ENCODE measurements at places on chromosomes 6 and 20. TPM values are rescaled to one million over a fixed set of nuclear protein-coding genes. Genes with fewer than 3 reads are reported as not detected.
A peak's percentile ranks its signal among the peaks of the same experiment; 100 is the strongest.

DNA sequence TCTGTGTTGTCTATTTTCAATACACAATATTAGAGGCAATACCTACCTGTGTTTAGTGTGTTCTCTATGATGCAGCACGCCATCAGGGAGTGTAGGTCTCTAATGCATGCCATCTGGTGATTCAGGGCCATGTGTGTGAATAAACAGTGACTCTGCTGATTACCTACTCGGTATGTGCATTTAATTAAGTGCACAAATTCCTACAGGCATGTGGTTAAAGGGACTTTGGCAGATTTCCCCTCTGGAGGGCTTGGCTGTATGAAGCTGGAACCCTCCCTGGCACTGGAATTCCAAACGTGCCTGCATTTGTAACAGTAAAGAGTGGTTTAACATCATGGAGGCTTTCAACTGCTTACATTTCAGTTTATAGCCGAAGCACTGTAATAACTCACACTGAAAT is 401.5 kb upstream of the SASH1 start:
- DNase-seq: no peak

The PDYN gene
- not detected for total RNA-seq

DNA sequence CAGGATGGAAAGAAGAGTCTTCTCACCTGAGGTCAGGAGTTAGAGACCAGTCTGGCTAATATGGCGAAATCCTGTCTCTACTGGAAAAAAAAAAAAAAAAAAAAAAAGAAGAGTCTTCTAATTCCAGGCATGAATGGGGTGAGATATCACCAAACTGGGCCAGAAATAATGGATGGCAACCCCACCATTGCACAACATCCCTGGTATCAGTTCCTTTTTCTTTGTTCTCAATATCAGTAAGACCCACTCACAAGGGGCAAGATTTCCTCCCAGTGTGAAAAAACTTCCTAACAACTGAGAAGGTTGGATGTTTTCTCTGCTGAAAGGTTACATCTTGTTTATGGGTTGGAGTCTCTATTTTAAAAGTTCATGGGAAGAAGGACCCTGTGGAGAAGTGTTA is 23.6 kb upstream of the NR2E1 start:
- DNase-seq: no peak

DNA sequence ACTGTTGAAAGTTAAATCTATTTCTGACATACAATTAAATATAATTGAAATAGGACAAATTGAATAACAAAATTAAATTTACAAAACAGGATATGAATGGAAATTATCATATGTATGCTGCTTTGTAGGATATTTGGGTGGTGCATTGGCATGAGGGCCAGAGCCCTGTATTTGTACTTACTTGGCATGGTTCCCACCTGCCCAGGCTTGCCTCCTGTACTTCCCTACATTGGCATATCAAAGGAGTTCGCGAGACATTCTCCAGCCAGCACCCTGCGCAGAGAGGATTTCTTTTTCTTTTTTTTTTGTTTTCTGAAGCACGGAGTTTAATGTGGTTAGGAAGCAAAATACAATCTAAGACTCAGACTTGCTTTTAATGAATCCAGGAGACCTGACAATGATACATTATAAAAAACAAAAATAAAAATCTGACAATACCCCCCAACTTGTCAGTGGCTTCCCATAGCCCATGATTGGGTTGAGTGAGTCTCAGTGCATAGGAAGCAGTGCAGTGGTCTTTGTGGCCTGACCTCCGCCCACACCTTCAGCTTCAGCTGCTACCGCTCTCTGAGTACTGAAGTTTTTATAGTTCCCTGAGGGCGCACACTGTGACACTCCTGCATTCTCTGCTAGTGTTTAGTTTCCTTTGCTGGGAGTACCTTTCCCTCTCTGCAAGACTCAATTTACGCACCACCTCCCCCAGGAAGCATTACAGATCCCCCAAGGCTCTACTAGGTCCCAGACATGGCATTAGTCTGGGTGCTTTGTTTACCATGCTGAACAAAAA is 440.8 kb downstream of the UTRN start:
- no peak for DNase-seq

DNA sequence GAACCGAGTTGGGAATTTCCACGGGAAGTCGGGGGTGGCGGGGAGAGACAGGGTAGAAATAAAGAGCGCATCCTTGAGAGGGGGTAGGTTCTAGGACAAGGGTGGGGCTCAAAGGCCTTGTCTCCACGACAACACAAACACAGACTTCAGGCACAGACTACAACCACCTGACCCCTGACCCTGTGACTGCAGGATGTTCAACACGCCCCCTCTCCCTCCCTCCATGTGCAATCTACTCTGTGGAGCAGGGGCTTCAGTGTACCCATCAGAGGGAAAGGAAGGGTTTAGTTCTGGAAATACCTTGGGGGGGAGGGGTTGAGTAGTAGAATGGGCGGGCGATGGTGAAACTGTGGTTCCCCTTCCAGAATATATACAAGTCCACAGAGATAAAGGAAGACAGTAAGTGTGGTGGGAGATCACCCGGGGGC is 651 bp upstream of the TAPBP start:
- DNase-seq: peak; percentile 52

GRCh38 chr20:25023356-25023755 is 30.8 kb upstream of the APMAP start:
- no peak for DNase-seq

DNA sequence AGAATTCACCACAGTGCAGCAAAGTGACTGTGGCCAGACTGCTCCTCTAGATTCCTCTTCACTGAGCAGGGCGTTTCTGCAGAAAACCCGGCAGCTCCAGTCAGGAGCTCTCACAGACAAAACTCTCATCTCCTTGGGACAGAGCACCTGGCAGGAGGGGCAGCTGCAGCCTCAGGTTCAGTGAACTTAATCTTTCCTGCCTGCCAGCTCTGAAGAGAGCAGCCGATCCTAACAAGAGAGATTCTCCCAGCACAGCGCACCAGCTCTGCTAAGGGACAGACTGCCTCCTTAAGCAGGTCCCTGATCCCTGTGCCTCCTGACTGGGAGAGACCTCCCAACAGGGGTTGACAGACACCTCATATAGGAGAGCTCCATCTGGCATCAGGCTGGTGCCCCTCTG is 1065.5 kb downstream of the GRIK2 start:
- DNase-seq: no peak

- DNase-seq: no peak
Observed at GRCh38 chr6:137736048-137736818, 130.8 kb upstream of the TNFAIP3 start.

GRCh38 chr20:24359321-24360027 is 110.0 kb upstream of the SYNDIG1 start:
- DNase-seq: no peak

The CST7 gene
- 0.86 TPM for total RNA-seq

GRCh38 chr20:53084408-53084997 is 112.3 kb downstream of the TSHZ2 start:
- DNase-seq: no peak

The XKR7 gene
- total RNA-seq: 0.12 TPM

The SYNDIG1 gene
- total RNA-seq: not detected

GRCh38 chr20:48957533-48957932 is 36.0 kb downstream of the ARFGEF2 start:
- DNase-seq: no peak

DNA sequence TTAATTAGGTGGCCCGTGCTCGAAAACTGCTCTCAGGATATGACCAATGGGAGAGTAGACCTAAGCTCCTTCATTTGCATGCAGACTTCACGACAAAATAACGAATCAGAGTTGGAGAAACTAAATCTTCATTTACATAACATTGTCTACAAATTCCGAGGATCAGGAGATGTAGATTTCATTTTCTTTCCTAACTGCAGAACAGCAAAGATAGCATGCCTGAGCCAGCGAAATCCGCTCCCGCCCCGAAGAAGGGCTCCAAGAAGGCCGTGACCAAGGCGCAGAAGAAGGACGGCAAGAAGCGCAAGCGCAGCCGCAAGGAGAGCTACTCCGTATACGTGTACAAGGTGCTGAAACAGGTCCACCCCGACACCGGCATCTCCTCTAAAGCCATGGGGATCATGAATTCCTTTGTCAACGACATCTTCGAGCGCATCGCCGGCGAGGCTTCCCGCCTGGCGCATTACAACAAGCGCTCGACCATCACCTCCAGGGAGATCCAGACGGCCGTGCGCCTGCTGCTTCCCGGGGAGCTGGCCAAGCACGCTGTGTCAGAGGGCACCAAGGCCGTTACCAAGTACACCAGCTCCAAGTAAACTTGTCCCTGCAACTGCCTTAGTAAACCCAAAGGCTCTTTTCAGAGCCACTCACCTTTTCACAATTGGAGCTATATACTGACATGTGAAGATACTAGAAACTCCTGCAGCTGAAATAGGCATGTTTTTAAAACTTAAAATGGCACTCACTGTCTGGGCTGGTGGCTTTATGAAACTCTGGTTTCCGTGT is 96.5 kb downstream of the HFE start:
- peak; percentile 60 for DNase-seq

DNA sequence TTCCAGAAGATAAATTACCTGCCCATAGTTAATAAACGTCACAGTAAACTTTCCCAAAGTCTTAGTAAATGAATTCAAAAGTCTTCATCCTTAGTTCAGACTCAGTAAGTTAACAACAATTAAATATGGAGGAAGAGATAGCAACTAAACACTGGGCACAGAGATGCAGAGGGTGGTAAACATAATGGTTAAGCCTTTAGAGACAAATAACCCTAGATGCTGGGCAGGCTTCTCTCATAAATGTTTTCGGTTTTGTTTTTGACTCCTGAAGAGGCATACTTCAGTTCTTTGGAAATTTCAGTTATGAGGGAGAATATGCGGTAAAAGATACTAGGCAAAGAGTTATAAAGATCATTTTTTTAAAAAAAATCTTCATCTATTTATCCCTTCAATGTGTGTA is 369.8 kb downstream of the FRK start:
- DNase-seq: no peak

DNA sequence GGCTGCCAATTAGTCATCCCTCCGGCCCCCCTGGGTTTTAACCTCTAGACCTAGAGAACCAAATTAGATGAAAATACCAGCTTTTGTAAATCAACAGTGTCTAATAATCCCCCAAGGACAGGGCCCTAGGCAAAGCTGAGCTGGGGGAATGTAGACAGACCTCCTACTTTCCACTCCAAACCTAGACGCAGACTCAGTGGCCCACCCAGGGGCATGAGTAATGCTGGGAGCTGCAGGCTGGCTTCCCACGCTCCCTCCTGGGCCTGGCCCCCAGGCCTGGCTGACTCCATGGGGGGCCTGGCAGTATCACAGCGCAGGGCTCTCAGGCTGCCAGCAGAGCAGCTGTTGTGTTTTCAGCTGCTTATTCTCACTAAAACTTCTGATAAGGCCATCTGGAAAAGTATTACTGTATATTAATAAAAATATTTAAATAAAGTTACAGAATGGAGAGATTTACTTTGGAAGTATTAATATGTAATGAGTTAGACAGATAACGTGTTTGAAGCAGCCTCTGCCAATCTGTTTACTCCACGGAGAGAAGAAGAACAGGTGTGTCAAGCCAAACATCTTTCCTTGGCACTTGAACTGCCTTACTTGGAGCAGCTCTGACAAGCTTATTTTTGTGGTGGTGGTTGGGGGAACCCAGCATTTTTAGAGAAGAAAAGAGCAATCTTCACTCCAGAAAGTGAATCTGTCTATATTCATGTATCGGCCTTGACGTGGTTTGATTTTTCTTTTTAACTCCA is 144.0 kb upstream of the AGPAT4 start:
- no peak for DNase-seq

GRCh38 chr6:37874726-37875125 is 55.2 kb downstream of the ZFAND3 start:
- DNase-seq: no peak

DNA sequence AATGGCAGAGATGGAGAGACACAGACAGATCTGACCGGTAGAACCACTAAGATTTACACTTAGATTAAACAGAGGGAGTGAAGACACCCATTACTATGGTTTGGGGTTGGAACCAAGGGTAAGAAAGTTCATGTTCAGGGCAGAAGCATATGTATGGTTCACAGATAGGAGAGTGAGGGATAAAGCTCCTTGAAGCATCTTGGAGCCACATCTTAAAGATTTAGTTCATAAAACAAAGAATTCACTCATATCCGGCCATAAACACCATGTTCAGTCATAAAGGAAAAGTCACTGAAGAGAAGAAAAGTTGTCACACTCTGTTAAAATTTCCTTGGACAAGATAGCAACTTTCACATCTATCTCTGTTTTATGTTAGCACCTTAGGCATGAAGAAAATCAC is 18.0 kb downstream of the STX7 start:
- DNase-seq: no peak

DNA sequence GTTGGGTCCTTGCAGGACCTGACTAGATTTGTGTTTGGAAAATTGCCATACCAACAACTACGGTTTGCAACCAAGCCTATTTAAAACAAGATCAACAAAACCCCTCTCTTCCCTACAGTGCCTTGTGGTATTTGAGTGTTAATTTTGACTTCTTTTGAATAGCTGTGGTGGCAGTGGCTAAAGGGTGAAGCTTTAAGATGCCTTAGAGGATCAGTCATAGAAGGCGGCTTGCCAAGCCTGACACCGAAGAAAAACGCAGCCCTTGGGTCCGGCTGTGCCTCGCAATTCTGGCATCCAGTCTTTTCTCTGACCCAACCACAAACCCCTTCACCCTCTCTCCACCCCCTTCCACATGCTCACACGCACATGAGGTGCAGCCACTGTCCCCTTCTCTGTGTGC is 32.6 kb downstream of the BMP6 start:
- DNase-seq: no peak

The GGT7 gene
- 20.6 TPM for total RNA-seq

The BPIFB1 gene
- not detected for total RNA-seq

The SIRPG gene
- not detected for total RNA-seq

- DNase-seq: no peak
Observed at GRCh38 chr6:48615041-48615440, 504.0 kb upstream of the PTCHD4 start.

The MOG gene
- total RNA-seq: not detected

- no peak for DNase-seq
Observed at GRCh38 chr6:143605906-143606521, 71.8 kb upstream of the PHACTR2 start.

DNA sequence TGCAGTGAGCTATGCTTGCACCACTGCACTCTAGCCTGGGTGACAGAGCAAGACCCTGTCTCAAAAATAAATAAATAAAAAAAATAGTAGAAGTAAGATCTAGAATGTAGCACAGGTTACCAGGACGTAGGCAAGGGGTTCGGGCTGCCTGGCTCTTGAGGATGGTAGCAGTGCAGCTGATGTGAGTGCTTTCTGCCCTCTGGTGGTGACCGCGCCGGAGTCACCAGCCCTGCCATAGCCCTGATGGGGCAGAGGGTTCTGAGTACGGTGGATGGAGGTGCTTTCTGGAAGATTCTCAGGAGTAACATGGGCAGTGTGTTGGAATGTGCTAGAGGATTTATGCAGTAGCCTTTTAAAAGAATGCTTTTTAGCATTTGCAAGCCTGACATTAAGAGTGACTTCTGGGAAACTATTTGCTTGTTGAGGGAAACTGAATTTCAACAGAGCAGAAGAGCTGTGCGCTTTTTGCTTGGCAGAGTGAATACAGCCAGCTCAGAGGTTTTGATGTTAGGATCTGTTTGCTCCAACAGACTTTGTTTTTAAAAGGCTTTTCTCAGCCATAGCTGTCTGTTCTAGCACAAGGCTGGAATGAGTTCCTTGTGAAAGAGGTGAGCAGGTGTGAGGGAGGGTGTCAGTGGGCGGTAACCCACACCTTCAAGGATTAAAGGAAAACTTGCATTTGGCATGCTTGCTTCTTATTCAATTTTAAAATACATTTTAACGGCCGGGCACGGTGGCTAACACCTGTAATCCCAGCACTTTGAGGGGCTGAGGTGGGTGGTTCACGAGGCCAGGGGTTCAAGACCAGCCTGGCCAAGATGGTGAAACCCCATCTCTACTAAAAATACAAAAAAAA is 65.9 kb downstream of the PTPN1 start:
- peak; percentile 52 for DNase-seq

- no peak for DNase-seq
Observed at GRCh38 chr20:59361411-59361810, 61.0 kb downstream of the EDN3 start.
